RPMI7951 (cell line): ENCODE measurements at places on chromosomes 1 and 21.

GRCh38 chr1:198155253-198155652, 1.5 kb upstream of the NEK7 start:
- DNase-seq: peak; percentile 71

- no peak for DNase-seq
Measured at GRCh38 chr21:20020026-20020425, 978.2 kb upstream of the NCAM2 start.

DNA sequence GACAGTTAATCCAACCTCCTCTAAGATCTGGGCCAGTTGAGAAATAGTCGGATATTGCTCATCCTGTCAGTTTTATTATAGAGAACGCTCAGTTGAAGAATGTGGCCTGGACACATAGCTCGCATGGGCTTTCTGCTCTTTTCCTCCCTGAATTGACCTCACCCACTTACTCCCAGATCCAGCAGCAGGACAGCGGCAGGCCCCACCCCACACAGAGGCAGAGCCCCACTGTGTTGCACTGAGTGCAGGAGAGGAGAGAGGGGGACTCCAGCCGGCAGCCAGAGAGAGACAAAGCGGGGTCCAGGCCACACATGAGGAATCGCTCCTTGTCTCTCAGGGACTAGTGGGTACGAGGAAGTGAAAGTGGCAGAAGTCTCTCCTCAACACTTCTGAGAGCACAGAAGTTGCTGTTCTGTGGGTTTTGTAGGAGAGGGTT, 78.6 kb downstream of the LAMC1 start:
- no peak for DNase-seq

GRCh38 chr1:207579436-207579799, 65.5 kb upstream of the CR1L start:
- DNase-seq: peak; percentile 61

DNA sequence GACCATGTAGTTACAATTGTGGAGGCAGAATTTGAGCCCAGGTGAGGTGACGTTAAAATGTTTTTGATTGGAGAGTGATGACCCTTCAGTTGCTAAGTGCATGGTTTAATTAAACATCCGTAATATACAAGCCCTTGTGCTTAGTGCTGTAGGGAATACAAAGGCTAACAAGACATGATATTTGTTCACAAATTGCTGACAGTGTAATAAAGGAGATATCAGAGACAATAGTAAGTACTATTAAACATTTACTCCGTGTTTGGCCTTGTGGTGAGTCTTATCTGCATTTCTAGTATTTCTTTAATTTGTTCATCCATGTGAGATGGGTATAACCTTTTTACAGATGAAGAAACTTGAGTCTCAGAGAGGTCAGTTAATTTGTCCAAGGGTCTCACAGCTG, 37.9 kb downstream of the RLF start:
- no peak for DNase-seq

- no peak for DNase-seq
Measured at GRCh38 chr1:4072481-4073153, 172.5 kb upstream of the C1orf174 start.

- no peak for DNase-seq
Measured at GRCh38 chr21:20083925-20084324, 914.3 kb upstream of the NCAM2 start.

DNA sequence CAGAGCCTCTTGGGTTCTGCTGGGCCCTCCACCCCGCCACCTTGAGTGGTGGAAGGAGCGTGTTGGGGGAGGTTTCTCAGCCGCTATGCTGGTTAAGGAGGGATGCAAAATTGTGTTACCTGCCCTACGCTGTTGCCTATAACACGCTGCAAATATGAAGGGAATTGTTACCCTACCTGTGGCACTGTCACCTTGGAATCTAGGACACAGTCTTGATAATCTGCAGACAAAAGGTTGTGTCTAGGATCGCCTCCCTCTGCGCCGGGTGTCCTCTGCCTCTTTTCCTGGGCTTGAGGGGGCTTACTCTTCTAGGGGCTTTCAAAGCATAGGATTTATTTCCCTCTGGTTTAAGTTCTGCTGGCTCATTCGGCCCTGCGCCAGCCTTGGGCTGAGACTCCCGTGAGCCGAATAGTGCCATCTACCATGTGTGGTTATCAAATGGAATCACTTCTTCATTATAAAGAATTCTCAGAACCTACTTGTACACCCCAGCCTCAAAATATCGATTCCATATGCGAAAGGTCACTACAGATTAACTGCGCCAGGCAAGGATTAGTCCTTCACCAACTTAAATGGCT, 697 bp downstream of the SLC22A15 start:
- DNase-seq: no peak

DNA sequence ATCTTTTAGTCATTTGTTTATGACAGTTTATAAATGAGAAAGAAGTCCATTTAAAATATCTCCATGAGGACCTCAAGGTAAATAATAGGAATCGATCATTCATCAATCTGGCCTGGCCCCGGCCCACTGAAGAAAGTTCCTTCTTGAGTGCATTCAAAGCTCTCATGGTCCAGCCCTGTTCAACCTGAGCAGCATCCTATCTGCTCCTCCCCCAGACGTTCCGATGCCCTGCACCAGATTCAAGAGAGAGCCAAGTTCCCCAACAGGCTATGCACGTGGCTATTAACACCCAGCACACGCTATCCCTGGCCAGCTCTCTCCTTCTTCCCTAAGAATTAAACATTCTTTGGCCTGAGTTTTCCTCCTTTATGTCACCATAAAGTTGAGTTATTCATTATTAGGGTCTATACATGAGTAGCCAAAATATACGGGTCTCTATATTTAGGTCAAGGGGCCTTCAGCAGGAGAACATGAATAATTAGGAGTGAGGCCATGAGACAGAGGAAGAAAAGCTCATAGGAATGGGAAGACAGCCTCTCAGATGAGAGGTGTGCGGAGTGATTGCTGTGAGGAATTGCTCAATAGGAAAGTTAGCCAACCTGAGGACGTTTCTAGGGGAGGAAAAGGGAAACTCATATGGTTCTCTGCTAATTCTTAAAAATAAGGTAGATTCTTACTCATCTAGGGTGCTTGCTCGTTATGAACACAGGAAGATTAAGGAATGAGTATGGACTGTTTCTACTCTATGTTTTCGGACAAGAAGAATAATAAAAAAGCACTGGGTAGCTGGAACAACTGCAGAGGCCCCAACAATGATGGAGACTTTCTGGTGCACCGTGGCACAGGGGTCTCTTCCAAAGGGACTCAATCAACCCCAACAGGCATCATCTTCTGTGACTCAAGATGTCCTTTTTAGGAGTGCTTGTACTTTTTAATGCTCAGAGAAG, 23.6 kb downstream of the RUNX1 start:
- DNase-seq: no peak

DNA sequence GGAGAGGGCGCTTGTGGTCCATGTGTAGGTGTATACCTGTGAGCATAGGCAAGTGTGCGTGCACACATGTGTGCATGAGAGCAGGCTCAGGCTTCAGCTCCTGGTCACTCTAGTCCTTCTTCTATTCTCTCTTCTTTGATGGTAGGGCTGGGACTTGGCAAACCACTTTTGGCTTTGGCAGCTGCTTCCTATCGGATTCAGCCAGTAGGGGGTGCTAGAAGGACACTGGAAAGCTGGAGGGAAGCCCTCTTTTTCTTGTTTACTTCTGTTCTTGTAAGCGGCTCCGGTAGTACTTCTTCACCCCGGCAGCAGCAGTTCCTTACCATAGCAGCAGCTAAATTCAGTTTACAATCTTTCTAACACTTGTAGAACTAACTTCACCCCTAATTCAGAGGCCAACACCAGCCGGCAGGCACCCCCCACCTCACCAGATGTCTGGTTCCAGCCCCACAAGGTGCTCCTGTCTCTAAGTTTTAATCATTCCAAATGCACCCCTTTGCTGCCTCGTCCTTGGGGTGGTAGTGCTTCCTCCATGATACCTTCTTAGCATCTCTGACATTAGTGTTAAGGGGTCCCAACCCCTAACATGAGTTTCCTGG, 25.1 kb downstream of the NENF start:
- peak; percentile 51 for DNase-seq

- DNase-seq: no peak
Measured at GRCh38 chr1:115893545-115893944, 52.6 kb upstream of the NHLH2 start.

GRCh38 chr1:184455786-184456185, 69.0 kb downstream of the C1orf21 start:
- no peak for DNase-seq

GRCh38 chr1:112257043-112257835, 138.8 kb upstream of the CTTNBP2NL start:
- DNase-seq: no peak

- no peak for DNase-seq
Measured at GRCh38 chr1:109890115-109890953, 20.3 kb upstream of the CSF1 start.

GRCh38 chr1:147478521-147478920, 62.8 kb upstream of the BCL9 start:
- peak; percentile 27 for DNase-seq

GRCh38 chr1:247119600-247120407, 15.6 kb upstream of the ZNF669 start:
- no peak for DNase-seq

- no peak for DNase-seq
Measured at GRCh38 chr1:207319199-207319598, 2.3 kb upstream of the CD55 start.

GRCh38 chr1:154443274-154444013, 38.3 kb downstream of the IL6R start:
- DNase-seq: no peak

DNA sequence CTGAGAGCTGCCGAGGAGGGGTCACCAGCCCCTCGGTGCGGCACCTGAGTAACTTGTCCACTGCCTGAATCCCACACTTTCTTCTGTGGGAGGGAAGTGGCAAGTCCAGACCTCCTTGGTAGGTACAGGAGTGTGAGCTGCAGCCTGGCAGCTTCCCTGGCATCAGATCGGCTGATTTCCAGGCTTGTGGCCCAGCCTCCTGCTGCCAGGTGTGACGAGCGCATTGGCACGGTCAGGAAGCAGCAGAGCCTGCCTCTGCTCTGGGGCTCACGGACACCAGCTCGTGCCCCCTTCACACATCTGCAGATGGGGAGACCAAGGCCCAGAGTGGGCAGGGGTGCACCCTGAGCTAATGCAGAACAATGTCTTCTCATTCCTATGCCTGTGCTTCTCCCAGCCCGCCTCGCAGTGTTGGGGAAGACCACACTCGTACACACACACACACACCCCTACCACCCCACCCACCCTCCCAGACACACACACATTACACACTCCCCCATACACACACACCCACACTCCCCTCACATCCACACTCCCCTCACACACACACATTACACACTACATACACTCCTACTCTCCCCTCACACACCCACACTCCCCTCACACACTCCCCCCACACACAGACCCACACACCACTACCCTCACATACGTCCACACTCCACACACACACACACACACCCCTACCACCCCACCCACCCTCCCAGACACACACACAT, 33.1 kb upstream of the SELENON start:
- DNase-seq: no peak

GRCh38 chr1:8976896-8977450, 31.3 kb downstream of the CA6 start:
- DNase-seq: no peak

GRCh38 chr1:172456344-172456769, 12.5 kb upstream of the PIGC start:
- no peak for DNase-seq

GRCh38 chr1:197778366-197778945, 3.2 kb upstream of the DENND1B start:
- DNase-seq: no peak

DNA sequence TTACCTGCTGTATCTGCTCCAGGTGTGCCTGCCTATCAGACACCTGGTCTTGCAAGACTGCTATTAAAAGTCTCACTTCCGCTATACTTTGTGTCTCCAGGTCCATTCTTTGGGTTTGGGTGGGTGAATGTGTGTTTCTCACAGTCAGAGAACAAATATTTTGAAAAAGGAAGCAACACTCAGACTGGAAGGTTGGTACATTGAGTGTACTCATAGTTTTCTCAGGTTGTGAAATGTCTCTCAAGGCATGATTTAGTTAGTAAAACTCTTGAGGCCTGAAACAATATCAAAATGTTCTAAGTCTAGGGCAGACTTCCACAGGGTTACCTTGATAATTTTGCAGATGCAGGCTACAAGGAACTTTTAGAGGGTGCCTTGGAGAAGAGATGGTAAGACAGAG, 429.9 kb upstream of the ZRANB2 start:
- DNase-seq: no peak

DNA sequence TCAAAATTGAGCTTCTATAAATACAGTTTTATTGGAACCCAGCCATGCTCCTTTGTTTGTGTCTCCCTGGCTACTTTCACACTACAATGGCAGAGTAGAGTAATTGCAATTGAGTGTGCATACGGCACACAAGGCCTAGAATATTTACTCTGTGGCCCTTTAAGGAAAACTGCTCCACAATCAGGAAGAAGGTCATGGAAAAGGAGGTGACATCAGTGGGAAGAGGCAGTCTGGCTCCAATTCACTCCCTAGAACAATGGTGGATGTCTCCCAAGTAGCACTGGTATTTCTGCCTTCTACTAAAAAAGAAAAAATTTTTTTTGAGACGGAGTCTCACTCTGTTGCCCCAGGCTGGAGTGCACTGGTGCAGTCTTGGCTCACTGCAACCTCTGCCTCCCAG, 51.3 kb downstream of the KRTAP19-8 start:
- no peak for DNase-seq

DNA sequence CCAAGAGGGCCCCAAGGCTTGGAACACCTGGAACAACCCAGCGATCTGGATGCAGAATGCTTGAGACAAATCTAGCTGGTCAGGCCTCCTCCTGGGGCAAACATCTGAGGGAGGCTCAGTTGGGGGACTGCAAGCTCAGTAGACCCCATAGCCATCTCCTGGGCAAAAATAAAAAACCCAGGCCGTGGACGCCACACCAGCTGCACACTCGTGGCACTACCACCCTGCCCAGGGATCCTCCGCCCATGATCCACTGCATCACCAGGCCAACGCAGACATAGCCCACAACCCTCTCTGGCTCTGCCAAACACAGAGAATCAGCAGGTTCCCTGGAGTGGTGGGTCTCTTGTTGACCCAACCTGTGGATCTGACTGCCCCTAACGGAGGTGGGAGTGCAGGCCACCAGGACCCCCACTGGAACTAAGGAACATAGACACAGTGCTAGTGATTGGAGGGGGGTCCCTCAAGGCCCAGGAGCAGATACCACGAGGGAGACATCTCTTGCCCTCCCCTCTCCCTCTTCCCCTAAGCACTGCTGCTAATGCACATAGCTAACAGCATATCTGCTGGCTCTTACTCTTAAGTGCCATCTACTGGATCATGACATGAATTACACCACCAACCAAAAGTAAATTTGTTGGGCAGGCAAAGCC, 147.2 kb downstream of the CHD1L start:
- DNase-seq: peak; percentile 49

GRCh38 chr1:181160998-181161870, 72.7 kb downstream of the IER5 start:
- peak; percentile 16 for DNase-seq

- DNase-seq: no peak
Measured at GRCh38 chr1:15170071-15170470, 16.5 kb downstream of the TMEM51 start.
